ENCODE measurements at places on chromosomes 6 and 20.

DNA sequence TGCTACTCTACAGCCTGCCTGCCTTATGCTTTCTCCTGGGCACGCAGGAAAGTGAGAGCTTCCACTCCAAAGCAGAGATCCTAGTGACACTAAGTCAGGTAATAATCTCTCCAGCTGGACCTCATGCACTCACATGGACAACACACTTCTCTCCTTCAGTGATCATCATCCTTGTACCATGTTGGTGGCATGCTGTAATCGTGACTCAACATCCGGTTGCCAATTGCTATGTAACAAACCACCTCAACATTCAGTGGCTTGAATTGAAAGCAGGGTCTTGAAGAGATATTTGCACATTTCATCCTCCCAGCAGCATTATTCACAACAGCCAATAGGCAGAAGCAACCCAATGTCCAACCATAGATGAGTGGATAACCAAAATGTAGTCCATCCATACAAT is 40.3 kb upstream of the PPP1R3G start:
- no peak for DNase-seq

GRCh38 chr6:149059557-149059956 is 258.0 kb upstream of the TAB2 start:
- DNase-seq = no peak

DNA sequence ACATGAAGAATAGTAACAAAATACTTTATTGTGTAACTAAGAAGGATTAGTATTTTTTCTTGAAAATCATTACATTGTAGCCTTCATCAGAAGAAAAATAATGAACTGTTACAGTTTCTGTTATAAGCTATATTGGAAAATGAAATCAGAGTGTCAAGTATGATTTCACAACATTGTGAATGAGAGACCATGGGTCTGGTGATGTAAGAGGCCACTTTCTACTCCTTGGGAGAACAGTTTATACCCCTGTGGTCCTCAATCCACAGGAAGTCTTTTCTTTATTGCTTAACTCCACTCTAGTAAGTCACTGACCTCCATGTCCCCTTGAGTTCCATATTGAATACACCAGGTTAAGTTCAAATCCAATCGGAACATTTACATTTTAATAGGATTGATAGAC is 218.7 kb upstream of the FERMT1 start:
- no peak for DNase-seq

GRCh38 chr6:135183002-135183531 is 2.0 kb downstream of the MYB start:
- DNase-seq = peak; percentile 73

DNA sequence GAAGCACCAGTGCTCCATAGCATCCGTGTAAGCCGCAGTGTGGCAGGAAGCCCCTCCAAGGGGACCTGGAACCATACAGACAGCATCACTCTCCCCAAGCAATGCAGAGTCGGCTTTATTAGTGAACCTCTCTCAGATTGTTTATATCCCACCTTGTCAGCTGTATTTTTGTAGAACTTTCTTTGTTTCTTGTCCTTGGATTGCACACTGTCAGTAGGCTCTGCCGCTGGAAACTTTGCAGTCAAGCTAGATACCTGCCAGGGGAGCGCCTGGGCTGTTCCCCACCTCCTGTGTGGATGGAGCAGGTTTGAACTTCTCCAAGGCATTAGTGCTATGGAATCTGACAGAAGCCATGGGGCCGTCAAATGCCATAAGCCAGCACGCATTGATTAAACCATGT is 18.6 kb upstream of the CLDN20 start:
- no peak for DNase-seq

- no peak for DNase-seq
Observed at GRCh38 chr6:122869437-122870024, 80.5 kb downstream of the SMPDL3A start.

GRCh38 chr6:44701038-44701636 is 313.6 kb downstream of the CDC5L start:
- DNase-seq = no peak

DNA sequence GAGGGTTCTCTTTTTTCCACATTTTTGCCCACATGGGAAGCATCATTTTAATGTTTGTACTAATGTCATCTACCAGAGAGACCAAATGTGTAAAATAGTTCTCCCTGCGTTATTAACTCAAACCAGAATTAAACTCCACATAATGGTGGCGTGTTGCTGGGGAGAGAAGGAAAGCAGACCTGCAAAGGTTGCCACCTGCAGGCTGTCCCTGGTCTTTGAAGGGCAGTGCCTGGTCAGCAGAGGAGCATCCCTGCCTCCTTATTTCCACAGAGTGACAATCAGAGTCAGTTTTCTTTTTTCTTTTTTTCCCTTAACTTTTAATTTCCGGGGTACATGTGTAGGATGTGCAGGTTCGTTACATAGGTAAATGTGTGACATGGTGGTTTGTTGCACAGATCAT is 214.5 kb downstream of the TBX18 start:
- DNase-seq = no peak

DNA sequence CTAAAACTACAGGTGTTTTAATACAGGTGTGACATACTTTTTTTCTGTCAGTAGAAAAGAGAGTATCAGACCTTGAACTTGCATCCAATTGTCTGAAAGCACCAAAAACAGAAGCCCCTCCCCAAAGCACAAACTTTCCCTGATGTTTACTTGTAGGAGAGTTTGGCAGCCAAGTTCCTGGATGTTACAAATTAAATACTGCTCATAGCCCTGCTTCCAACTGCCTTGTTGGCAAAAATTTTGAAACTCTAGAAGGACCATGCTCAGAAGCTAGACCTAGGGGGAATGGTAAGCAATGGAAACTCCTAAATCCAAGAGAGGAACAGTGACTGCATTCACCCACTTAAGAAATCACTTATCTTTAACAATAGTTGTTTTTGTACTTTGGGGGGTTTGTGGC is 17.0 kb upstream of the ARG1 start:
- no peak for DNase-seq

- DNase-seq = no peak
Observed at GRCh38 chr20:57266291-57267157, at the start of gene BMP7. BMP7 (minus strand) TSS chr20:57266641; CDS start chr20:57266122, 519 bp downstream.

DNA sequence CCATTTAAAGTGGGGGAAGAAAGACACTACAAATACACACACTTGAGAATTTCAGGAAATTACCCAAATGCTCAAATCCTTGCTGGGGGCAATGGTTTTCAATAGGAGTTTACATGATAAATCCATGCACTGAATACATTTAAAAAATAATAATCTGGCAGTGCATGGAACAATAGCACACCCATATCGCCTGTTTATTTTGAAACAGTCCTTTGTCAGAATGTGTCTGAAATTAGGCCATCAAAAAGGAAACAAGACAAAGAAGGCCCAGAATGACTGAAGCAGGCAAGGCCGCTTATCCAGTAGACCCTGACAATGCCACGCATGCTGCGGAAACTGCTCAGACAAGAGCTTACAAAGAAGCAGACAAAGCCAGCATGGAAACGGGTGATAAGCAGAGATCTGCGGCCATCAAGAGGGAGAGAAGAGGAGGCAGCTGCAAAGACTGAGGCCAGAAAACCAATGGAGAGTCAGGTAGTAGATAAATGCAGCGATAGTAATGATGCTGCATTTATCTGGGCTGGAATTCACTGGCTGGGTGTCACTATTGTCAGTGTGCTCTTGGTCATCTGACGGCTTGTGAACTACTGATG is 211.9 kb upstream of the CNR1 start:
- no peak for DNase-seq

GRCh38 chr6:41594326-41594725 is 43.9 kb upstream of the MDFI start:
- no peak for DNase-seq

DNA sequence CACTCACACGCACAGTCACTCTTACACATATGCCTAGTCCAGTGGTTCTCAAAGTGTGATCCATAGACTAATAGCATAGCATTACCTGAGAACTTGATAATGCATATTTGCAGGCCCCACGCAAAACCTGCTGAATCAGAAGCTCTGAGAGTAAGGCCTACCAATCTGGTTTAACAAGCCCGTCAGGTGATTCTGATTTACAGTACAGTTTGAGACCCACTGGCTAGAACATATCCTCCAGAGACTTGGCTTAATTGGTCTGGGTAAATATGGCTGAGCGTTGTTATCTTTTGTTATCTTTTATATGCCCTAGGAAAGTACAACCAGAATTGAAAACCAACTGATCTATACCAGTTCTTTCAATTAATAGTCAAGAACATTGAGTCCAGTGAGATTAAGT is 9.6 kb downstream of the TSPYL4 start:
- DNase-seq = no peak

GRCh38 chr6:37310966-37311365 is 42.8 kb upstream of the RNF8 start:
- DNase-seq = no peak

GRCh38 chr6:6317386-6317785 is 3.1 kb downstream of the F13A1 start:
- DNase-seq = no peak

DNA sequence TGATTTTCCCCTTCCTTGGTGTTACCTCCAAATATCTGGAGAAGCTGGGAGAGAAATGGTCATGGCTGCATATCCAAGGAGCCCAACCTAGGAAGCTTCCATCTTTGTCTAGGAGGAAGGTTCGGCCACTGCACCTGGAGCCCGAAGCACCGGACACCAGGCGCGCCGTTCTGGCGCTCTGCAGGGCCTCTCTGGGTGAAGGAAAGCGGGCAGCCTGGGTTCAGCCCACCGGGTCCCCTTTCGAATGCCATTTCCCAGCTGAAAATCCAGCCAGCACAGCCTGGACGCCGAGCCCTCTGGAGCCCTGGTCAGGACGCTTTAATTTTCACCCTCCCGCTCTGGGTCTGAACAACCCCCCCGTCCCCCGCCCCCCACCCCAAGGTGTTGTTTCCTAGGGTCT is 1.2 kb downstream of the LINC00237 start:
- DNase-seq = no peak

DNA sequence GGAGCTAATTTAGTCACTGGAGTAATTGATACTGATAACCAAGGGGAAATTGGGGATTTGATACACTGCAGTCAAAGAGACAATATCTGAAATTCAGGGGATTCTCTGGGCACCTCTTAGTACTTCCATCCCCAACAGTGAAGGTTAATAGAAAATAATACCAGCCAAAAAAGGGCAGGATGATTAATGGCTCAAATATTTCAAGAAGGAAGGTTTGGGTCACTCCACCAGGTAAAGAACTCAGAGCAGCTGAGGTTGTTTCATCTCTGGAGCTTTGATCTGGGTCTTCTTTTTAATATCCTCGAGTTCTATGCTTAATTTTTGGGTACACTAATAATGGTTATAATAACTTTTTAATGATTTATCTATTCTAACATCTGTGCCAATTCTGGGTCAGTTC is 70.8 kb downstream of the CDKAL1 start:
- DNase-seq = no peak

- DNase-seq = no peak
Observed at GRCh38 chr20:53130795-53131194, 158.6 kb downstream of the TSHZ2 start.

GRCh38 chr6:168152980-168153379 is 74.0 kb upstream of the FRMD1 start:
- DNase-seq = no peak

- DNase-seq = no peak
Observed at GRCh38 chr6:22451962-22452361, 117.4 kb upstream of the HDGFL1 start.

GRCh38 chr6:157834549-157834948 is 11.5 kb downstream of the SNX9 start:
- DNase-seq = no peak

DNA sequence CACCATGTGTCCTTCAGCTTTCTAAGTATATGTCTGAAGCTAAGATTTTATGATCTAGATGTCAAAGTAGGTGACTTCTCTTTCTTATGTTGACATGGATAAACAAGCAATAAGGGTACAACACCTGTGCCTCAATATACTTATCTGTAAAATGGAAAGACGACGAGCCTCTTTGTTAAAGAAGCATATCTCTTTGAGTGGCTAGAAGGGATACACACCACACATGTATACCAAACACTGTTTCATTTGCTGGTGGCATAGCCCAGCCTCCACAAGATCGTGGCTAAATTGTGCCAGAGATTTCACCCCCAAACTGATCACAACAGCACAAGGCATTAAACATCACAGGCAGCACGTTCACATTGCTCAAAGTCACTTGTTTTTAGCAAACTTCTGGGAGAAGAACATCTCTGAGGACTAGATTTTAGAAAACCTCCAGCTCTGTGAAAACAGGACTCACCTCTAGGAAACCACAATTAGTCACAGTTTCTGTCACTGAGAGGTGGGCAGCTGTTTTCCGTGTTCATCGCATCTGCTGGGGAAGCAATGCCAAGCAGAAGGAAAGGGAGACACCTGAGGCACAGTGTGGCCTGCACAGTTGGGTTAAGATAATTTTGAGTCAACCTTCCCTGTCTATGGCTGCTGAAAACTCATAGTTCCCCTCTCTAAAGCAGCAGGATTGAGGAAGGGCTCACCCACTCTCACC is 263.0 kb upstream of the PLCB4 start:
- no peak for DNase-seq

GRCh38 chr20:3966571-3966970 is 48.8 kb downstream of the RNF24 start:
- no peak for DNase-seq

- DNase-seq = no peak
Observed at GRCh38 chr6:157098999-157099398, 224.3 kb downstream of the TMEM242 start.

DNA sequence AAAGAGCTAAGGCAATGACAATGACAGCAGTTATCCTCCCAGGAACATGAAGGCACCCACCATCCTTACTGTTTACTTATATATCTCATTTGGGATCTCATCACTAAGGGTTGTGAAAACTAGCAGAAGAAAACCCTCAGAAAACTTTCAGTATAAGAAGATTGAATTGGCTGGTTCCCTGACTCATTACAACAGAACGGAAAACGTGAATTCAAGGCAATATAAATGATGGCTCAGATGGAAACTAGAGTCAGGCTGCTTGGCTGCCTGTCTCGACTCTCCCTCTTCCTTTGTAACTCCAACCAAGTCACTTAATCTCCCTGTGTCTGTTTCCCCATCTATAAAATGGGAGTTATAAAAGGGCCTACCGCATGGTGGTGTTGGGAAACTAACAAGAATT is 387.1 kb upstream of the JARID2 start:
- DNase-seq = no peak

DNA sequence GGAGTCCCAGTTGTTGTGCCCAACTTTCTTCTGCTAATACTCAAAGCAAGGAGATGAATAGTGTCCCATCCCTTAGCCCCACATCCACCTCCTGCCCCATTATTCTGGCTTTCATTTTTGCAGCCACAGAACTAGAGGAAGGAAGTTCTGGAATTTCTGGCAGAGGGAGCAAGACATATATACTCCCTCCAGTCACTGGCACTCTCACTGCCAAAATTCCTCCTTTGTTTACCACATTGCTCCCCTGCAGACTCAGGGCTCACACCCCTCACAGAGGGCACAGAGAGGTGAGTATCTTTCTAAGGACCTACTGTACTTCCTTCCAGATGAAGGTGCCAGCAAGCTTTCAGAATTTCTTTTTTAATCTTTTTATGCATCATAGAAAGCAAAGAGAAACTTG is 168.0 kb upstream of the ID4 start:
- DNase-seq = no peak

GRCh38 chr6:100761841-100762240 is 119.3 kb downstream of the ASCC3 start:
- DNase-seq = no peak
